ENCODE measurements at places on chromosomes 3 and 15.

DNA sequence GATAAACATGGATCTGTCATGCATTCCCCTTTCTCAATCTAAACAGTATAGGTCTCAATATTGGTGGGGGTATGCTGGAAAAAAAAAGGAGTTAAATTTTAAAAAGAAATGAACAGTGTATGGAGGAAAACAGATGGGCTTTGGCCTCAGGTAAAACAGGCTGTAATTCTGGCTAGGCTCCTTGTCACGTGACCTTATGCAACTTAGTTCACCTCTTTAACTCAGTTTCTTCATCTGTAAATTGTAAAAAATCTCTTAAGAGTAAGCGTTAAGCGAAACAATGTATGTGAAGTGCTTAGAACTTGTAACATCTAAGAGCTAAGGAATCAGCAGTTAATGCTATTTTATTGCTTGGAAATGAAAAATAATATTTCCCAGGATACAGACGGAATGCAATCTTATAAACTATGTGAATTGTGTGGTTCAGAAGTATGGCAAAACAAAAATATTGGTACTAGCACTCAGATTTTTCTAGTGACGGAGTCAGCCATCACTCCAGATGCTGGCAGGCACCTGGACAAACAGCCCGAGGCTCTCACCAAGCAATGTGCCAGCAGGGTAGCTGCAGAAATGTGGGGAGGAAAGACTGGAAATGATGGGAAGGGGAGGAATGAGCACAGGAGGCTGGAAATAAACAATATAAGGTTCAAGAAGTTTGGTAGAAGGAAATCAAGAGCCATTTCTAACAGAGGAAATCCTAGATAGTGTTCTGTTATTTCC lies 172.8 kb downstream of the USP13 start:
- DNase-seq, result no peak

- no peak for DNase-seq
Observed at GRCh38 chr15:75089456-75090387, 66.3 kb downstream of the PPCDC start.

DNA sequence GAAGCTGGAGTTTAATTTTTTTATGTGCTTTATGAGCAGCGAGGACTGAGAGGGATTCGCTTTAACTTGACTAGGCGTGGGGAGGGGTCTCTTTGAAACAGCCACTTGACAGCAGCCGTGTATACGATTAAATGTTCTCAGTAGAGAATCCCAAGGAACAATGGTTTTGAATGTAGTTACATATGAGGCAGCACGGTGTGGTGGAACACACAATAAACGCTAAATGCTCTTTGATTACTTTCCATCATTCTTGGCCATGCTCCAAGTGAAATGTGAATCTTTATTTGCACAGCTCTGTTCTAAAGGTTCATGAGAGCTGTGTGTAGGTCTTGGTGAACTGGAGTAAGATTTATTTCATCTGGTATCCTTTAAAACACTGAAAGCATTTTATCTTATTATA lies 251.4 kb upstream of the TGFBR2 start:
- no peak for DNase-seq

GRCh38 chr3:27219127-27219845 lies 149.9 kb downstream of the NEK10 start:
- DNase-seq, result no peak

GRCh38 chr3:133833880-133834620 lies 28.4 kb downstream of the SRPRB start:
- DNase-seq, result no peak

GRCh38 chr3:72536206-72536877 lies 311.9 kb downstream of the SHQ1 start:
- DNase-seq, result no peak

DNA sequence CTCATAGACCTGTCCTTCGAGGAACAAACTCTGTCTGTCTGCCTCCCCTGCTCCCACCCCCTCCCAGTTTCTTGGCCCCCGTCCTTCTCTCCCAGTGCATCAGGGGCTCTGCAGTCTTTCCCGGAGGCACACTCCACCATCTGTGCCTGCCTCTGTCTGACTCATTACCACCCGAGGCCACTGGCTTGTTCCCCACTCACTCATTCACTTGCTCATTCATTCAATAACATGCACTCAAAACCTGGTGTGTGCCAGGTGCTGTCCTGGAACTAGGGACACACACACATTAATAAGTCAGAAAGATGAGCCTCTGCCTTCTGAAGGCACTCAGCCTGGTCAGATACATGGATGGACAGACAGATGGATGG lies 12.4 kb downstream of the AMIGO3 start:
- DNase-seq, result no peak

DNA sequence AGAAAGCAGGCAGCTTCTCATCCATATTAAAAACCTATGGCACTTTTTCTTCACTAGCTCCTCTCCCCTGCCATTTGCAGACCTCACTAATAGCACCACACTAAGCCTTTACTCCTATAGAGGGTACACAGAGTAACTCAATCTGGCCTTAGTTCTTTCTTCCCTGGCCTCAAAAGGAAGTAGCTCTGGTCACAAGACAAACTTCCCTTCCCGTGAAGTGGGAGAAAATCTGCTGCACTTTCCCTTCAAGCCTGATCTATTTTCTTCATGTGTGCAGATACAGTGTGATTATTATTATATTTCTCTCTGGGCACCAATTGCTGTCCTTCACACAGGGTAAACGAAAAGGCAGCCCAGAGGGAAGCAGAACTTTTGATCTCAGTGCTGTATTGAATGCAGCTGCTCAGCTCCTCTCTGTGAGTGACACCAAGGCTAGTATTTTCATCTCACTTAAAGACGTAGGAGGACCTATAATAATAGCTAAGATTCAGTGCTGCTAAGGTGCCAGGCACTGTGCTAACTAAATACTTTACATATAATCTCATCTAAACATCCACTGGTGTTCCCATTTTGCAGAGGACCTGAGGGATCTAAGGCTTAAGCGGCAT lies 61.9 kb upstream of the RASGRP1 start:
- no peak for DNase-seq

- DNase-seq, result no peak
Observed at GRCh38 chr3:12841970-12842328, 584 bp upstream of the RPL32 start.

DNA sequence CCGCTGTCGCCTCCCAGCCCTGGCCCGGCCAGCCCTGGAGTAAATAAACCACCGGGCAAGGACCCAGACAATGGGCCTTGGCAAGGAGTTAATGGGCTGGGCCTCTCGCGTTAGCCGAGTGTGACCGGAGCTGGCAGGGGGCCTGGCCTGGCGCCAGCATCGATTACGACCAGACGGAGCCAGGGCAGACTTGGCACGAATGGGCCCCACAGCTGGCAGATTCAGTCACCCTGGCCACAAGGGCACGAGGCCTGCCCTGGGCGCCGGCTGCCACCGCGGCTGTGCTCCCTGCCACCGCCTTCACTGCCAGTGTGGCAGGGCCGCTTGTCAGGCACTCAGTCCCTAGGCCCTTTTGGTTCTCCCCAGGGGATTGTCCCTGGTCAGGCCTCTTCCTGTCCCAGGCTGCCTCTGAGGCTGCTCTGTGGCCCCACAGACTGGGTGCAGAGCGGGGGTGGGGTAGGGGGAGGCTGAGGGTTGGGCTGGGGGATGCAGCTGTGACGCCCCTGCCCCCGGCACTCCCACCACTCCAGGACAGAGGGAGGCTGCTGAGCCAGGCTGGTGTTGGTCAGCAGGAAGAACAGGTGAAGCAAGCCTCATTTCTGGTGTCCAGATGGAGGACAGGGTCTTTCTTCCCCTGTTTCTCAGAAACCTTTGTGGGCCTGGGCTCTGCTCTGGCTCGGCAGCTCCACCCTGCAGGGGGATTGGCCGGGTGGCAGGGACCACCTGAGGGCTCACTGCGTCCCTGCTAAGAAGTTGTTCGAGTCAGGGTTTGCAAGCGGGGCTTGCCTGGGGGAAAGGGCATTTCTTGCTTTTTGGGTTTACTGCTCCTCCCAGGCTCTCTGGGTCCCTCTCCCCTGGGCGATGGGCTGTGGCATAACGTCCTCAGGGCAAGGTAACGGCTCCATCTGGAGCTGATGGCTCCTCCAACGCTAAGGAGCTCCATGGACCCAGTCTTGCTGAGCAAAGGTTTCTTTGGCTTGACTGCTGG lies 30.5 kb upstream of the SRP14 start:
- no peak for DNase-seq

- no peak for DNase-seq
Observed at GRCh38 chr3:71602256-71602655, 18.7 kb upstream of the FOXP1 start.

DNA sequence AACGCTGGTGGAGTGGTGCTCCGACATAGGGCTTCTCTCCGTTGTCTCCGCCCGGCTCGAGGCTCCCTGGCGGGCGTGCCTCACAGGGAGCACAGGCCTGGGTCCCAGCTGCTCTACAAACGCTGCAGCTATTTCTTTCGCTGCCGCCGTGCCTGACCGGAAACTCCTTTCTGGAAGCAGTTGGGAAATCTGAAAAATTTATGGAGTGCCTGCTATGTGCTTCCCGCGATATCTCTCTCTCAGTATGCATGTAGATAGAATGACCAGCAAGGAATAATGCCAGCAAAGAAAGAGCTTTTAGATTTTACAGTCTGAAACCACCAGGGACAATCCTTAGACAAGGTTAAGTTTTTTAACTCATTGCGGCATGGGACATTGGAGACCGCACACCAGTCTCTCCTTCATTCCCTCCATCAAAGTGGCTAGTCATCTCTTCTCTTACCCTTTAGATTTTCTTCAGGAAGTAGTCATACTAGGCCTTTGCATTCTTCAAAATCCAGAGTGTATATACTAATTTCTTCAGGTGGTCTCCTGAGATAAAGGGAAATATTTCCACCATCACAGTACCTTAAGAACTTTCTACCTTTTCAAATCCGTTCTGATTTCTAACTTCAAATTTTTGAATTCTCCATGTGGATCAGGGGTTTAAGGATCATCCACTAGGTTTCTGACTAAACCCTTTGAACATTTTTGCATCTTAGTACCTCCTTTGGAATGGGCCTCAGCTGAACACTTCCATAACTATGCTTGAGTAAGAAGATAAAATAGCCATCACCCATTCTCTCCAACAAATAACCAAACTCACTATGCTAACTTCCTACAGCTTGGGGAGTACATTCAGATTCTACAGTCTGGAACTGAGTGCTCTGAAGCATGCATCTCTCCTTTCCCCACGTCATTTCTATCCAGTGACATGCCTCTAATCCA lies 1.1 kb upstream of the NPHP3 start:
- DNase-seq, result no peak

DNA sequence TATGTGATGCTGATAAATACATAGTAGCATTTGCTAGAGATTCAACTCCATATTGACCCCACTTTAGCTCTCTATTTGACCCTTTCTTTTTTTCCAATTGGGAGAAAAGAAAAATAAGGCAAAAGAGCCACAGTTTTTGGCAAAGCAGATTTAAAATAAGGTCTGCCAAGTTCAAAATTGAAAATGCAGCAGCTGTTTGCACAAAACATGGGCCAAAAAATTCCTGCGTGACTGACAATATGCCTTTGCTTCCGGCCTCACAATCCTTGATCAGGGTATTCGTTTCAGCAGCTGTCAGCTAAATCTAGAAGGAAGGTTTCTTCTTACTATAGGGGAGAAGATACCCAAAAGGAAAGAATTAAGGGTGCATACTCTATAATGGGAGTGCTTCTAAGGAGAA lies 563.5 kb upstream of the CCDC54 start:
- DNase-seq, result no peak

- peak; percentile 58 for DNase-seq
Observed at GRCh38 chr3:139353920-139354556, 10.2 kb downstream of the MRPS22 start.

- no peak for DNase-seq
Observed at GRCh38 chr3:167839460-167840134, 104.1 kb downstream of the SERPINI1 start.

GRCh38 chr3:116939091-116939490 lies 229.5 kb downstream of the TUSC7 start:
- no peak for DNase-seq

- DNase-seq, result no peak
Observed at GRCh38 chr3:184405075-184406030, 25.5 kb downstream of the CHRD start.

DNA sequence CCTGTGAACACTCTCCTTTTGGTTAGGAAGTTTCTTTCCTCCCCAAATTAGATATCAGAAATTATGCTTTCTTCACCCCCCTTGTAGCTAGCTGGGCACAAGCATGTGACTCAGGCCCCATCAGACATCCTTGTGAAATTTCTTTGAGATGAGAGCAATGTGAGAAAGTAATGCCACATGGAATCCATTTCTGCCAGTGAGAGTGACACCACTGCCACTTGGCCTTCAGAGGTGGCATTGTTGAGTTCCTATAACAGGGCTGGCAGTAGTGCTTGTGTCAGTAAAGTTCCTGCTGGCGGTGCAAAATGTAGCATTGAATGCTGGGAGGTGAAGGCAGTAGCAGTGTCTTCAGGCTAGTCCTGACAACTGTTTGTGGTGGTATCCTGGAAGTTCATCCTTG lies 80.7 kb upstream of the ZNF280D start:
- DNase-seq, result no peak

- DNase-seq, result no peak
Observed at GRCh38 chr3:128254066-128254590, 100.8 kb downstream of the EEFSEC start.

DNA sequence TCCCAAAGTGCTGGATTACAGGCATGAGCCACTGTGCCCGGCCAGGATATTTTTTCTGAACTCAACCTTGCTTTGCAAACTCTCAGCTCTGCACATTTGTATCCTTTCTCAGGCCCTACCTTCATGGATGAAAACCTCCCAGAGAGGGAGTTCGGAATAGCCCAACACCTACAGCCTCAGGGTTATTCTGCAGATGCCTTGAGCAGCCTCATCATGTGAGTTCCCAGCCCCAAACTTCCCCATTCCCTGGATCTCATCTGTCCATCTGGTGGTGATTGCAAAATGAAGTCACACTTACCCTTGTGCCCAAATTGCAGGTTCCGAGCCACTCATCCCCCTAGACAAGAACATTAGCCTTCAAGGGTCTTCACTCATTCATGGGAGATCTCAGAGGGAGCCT lies 39.9 kb upstream of the KLHL25 start:
- no peak for DNase-seq

- DNase-seq, result peak; percentile 18
Observed at GRCh38 chr3:152256851-152257562, 11.7 kb upstream of the MBNL1 start.

DNA sequence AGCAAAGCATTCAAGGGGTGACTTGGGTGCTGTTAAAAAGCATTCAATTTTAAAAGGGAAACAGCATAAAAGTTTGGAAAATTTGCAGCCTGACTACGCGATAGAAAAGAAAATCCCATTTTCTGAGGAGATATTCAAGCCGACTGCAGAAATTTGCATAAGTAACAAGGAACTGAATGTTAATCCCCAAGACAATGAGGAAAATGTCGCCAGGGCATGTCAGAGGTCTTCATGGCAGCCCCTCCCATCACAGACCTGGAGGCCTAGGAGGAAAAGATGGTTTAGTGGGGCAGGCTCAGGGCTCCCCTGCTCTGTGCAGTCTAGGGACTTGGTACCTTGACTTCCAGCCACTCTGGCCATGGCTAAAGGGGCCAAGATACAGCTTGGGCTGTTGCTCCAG lies 93.1 kb downstream of the ISL2 start:
- no peak for DNase-seq

DNA sequence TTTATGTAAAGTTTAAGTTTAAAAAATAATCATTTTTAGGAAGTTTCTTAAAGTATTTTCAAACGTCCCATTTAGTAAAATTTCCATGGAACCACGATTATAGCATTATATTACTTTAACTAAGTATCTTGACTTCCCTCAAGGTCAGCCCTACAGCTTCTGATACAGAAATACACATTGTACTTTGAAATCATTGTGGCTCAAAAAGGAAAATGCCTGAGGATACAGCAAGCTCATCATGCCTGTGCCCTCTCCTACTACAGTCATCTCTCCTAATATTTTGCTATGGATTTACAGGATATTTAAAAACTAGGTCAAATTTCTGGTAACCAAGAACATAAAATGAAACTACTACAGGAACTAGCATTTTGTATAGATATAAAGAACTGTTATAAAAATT lies 51.8 kb downstream of the GBE1 start:
- no peak for DNase-seq

Measured in brain microvascular endothelial cell (primary cell).